ENCODE measurements at places on chromosomes 11 and 22.

GRCh38 chr11:78081583-78081982 is 1.9 kb upstream of the NDUFC2 start:
- no peak for DNase-seq

DNA sequence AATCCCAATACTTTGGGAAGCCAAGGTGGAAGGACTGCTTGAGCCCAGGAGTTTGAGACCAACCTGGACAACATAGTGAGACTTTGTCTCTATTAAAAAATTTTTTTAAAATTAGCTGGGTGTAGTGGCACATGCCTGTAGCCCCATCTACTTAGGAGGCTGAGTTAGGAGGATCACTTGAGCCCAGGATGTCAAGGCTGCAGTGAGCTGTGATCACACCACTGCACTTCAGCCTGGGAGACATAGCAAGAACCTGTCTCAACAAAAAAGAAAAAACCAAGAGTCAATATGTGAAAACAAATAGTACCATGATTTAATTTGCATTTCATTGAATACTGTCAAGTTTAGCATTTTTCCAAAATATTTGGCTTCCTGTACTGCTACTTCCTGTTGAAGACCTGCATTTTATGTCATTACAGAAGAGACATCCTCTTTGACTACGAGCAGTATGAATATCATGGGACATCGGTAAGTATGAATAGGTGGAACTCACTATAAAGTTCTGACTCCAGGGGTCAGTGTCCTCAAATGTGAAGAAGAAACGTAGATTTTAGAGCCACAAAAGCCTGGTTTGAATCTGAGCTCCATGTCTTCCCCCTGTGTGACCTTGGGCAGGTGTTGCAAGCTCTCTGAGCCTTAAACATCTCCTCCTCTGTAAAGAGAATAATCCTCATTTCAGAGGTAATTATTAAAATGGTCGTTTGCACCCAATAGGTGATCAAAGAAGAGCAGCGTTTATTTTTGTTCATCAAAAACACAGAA is 16.0 kb downstream of the CDC45 start:
- DNase-seq, result no peak

DNA sequence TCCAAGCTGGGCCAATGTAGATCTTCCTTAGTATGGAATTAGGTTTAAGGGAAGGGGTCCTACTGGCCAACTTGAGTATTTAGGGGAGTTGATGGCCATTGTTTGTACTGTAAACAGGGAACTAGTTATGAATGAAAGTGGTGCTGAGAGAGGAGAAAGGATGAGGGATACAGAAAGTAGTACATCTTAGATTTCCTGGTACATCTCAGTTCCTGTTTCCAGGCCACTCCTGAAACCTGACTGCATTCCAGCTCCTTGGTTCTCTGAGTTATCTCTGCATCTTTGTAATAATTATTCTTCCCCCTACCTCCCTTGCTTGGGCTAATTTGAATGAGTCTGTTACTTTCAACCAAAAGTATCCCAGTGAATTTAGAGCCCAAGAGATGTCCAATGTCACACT is 30.1 kb downstream of the MIAT start:
- DNase-seq, result no peak

- no peak for DNase-seq
Measured at GRCh38 chr22:27185760-27186302, 528.4 kb downstream of the MIAT start.

- peak; percentile 88 for DNase-seq
Measured at GRCh38 chr11:123454060-123454651, 24.1 kb downstream of the GRAMD1B start.

DNA sequence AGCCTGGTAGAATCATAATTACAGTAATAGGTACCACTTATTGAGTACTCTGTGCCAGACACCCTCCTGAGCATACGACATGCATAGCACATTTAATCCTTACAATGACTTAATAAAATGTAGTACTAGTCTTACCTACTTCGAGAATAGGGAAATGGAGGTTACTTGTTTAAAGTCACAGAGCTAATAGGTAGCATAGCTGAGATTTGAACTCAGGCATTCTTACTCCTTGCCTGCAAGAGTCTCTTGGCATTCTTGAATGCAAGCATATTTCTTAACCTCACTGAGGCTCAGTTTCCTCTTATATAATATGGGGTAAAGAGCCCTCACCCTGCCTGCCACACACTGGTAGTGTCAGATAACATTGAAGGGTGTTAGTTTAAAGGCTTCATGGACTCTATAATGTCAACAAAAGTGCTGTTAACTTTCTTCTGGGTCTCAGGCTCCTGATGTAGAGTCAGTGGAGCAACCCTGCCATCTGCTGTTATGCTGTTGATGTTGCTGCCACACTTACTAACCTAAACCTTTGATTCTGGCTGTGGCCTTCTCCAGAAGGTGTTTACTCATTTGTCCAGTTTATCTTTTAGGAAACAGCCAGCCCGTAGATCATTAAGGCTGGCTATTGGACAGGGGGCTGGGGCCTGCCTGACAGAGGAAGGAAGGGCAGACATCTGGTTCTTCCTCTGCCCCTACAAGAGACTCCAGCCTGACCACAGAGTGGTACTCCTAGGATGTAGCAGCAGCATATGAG is 18.9 kb downstream of the LIMK2 start:
- DNase-seq, result no peak
